ENCODE measurements at places on chromosomes 2 and 18.

DNA sequence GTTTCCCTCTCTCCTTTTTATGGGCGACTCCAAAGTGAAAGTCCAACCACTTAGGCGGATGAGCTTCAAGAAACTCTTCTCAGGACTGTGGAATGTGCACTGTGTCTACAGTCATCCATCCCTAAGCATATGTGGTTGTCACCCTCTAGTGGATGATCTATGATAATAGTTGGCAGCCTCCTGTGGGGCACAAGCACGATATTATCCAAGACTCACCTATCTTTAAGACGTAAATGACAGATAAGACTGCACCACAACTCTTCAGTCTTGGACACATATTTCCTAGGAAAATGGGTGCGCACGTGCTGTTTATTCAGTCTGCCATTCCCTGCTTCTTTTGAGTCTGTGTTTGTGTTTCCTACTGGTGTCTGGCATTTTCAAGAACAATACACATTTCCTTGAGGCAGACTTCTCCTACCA lies 145.5 kb upstream of the CTAGE1 start:
- DNase-seq = peak; percentile 70

DNA sequence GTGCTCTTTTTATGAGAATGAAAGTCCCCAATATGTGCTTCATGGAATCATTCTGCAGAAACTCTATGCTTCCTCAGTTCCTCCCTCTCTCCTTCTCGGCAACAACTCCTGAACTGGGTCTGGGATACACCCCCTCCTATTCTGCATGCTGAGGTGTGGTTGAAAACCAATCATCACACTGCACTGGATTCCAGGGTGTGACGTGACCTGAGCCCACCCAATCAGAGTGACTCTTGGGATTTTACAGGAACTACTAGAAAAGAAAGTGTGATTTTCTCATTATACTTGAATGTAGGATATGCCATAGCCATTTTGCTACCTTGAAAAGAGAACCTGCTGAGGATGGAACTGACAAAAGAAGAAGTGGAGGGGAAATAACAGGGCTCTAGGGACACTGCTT lies 36.3 kb downstream of the ACVR1 start:
- no peak for DNase-seq

GRCh38 chr2:196482119-196483065 lies 157.1 kb upstream of the CCDC150 start:
- no peak for DNase-seq

- no peak for DNase-seq
Observed at GRCh38 chr2:24048769-24049484, 614 bp upstream of the FKBP1B start.

DNA sequence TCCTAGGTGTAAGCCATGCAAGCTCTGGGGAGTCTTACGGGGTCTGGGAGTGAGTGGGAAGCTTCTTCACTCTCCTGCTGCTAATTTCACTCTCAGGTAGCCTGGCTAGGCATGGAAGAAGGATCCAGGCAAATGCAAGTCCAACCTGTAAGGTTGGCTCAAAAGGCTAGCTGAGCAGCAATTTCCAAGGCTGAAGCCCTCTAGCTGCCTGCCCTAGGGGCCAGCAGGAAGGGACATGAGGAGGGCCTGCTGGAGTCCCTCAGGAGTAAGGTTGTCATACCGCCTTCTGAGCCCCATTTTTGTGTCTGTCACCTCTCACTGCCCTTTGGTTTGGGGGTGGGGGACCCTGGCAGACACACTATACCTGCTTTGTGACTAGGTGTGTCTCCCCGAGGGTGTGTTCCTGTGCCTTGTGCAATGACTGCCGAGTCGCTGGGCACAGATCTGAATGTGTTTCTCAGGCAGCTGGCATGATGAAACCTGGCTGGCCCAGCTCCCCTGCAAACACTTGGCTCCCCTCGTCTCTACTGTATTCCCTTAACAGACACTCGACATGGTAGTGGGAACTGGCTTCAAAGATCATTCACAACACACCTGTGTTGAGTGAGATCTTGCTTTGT lies 123.9 kb upstream of the FAM136A start:
- no peak for DNase-seq

DNA sequence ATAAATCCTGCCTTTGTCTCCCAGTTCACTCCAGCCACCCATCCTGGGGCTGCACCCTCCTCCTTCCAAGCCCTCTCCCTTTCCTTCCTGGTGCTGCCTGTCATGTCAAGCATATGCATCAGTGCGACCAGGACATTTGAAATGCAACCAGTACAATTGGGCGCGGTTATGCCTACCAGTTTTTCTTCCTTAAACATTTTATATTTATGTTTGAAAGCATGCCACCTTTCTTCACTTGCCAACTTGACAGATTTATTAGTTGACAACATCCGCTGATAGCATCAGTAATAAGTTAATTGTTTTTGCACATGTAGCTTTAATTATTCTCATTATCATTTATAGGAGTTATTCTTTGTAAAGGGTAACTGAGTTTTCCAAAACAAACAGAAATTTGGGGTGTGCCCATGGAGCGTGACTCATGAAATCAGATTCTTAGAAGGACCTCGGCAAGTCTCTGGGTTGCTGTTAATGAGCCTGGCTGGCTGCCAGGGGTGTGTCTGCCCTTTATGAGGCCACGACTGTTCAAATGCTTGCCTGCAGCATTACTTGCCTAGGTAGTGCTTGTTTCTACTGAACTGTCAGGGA lies 32.8 kb upstream of the IL1B start:
- DNase-seq = peak; percentile 77

DNA sequence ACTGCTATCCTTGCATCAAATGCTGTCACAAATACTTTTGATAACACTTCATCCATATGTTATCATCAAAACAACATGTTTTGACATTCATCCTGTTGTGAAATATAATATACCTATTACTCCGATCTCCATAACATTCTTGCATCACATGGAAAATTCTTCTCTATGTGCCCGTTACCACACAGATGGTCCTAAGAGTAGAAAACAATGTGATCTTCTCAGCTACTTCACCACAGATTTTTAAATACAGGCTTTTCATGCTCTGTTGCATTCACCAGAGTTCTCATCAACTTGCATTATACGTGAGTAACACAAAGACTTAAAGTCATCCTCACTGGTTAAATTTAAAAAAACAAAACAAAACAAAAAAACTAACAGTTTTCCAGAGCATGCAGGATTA lies 1603.3 kb upstream of the ZEB2 start:
- no peak for DNase-seq

GRCh38 chr2:241223211-241224017 lies 34.9 kb downstream of the ANO7 start:
- no peak for DNase-seq

DNA sequence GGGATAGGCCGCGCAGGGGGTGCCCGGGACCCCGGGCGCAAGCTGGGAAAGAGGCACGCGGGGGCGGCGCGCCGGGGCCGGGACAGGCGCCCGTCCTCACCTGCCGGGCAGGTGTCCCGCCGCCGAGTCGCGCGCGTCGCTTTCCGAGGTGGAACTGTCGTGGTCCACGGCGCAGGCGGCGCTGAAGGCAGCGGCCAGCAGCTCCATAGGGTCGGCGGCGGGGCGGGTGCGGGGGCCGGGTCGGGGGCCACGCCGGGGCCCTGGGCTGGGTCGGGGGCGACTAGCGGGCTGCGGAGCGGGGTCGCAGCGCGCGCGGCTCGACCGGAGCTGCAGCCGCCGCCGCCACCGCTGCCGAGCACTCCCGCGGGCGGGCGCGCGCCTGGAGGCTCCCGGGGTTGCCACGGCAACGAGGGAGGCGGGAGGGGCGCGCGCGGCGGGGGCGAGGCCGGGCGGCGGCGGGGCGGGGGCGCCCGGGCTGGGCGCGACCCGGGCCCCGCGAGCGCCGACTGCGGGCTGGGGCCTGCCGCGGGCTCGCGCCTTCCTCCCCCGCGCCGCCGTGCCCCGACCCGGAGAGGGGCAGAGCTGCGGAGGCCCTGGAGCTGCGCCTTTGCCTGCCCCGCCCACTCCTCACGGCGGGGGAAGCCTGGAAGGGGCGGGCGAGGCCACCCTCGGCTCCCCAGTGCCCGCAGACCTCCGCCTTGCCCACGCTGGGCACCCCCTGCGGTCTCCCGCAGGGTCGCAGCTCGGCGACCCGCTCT lies 57.9 kb downstream of the SNORC start:
- no peak for DNase-seq

Data from urinary bladder (tissue), 4 donors.